ENCODE measurements at places on chromosomes 3 and 15.
A peak's percentile ranks its signal among the peaks of the same experiment; 100 is the strongest.

DNA sequence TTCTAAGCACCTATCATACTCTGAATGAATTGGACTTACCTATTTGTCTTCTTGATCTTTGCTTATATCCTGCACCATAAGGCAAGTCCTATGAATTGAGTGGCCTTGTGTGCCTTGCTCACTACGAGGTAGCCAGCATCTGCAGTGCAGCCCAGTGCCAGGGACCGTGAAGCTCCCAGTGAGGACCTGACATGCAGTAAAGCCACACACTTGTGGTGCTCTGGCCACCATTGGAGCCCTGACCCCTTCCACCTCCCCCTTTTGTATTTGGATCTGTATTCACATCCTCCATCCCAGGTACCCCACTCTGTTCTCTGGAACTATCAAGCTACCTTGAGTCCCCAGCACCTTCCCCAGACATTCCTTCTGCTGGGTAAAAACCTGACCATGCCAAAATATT is 52.1 kb downstream of the BSN start:
- peak; percentile 50 for DNase-seq

DNA sequence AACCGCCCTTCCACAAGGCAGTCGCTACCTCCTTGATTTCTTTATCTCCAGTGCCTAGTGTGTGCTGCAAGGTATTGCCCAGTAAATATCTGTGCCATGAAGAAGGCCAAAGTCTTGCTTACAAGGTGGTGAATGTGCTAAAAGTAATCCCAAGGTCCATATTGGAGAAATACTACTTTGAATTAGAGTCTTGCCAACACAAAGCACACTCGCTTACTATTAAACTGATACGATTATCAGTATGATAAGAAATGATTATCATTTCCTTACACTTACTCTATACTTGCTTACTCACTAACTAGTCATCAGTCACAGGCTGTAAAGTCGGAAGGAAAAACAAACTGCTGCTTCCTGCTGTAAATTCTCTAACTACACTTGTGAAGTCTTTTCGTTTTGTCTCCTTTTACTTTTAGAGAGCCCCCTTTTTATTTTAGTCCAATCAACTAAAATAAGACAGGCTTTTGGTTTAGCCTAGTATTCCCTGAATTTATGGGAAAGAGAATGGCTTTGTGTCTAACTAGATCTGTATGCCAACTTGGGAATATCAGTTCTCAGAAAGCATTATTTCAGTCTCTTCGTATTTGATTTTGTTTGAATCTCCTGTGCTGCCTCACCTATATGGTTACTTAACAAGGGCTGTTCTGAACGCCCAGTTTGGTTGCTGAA is 107.1 kb upstream of the TSC22D2 start:
- DNase-seq = no peak

- no peak for DNase-seq
Measured at GRCh38 chr3:35705904-35706303, 66.6 kb downstream of the ARPP21 start.

GRCh38 chr15:65344214-65344913 is 33.4 kb downstream of the IGDCC3 start:
- no peak for DNase-seq

- no peak for DNase-seq
Measured at GRCh38 chr15:65920121-65920520, 50.8 kb downstream of the RAB11A start.

DNA sequence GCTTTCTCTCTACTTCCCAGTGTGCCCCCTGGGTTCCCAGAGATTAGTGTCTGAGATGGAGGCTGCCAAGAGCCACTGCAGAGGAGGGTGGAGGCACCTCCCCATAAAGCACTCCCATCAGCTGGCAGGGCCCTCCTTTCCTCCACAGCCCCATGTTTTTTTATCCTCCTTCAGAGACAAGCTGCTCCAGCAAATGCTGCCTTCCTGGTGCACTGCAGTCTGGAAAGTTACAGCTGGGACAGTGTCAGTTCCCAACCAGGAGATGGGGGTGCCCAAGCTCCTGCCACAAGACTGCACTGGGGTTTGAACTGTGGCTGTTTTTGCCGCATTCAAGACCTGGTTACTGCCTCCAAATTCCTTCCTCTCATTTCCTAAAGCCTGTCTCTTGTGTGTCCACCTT is 206.1 kb downstream of the CADPS start:
- DNase-seq = no peak

DNA sequence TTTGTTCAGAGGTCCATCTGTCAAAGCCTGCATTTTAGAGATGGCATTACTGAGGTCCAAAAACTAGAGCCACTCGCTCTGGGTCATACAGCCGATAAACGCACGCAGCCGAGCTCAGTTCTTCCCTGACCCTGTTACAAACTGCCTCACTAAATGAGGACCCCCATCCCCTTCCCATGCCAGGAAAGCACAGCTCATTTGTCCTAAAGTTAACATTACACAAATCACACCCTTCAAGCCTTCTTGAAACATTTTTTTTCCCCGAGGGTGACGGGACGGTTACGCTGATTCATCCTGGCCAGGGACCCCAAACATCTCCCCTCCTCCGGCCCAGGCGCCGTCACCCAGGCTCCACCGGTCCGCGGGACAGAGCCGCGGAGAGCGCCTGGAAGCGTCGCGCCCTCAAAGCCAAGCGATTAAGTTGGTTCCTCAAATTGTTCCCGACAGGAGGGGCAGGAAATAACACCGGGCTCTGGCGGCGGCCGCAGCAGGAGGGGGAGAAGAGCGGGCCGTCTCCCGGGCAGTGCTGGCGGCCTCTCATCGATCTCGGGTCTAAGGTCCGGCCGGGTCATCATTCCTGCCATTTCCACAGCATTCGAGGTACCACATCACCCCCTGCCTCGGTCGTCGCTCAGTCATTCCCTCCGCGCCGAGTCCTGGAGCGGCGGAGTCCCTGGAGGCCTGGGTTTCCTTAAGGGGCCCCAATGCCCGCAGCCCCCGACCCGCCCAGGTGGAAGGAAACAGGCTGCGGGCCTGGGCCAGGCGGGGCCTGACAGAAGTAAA is 619 bp upstream of the CMTM8 start:
- no peak for DNase-seq

DNA sequence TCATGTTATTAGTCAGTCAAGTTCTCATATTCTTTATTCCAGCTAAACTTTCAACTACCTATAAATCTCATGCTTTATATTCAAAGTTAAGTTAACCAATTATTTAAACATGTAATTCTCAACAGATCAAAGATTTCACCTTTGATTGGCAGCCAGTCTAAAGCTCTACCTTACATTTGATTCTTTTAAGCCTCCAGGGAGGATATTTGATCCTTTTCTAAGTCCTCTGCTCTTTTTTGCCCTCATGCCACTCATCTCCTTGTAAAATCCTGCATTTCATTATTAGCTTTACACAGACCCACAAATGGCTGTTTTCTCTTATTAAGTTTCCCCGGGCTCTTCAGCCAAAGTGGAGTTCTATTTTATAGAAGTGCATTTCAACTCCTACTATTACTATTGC is 134.1 kb downstream of the NLGN1 start:
- no peak for DNase-seq

GRCh38 chr15:70160267-70160666 is 62.5 kb upstream of the TLE3 start:
- no peak for DNase-seq

DNA sequence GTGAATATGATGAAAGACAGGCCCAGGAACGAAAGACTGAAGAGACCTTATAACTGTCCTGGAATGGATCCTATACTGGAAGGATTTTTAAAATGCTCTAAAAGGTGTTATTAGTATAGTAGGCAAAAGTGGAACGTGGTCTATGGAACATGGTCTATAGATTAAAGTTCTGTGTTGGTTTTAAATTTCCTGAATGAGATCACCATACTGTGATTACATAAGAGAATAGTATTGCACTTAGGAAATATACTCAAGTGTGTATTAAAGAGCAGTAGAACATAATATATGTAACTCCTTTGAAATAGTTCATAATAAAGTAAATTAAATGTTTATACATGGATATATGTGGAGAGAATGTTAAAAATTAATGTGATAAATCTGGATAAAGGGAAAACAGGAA is 68.2 kb downstream of the SPRED1 start:
- DNase-seq = no peak

GRCh38 chr3:158845765-158846350 is 44.0 kb downstream of the MFSD1 start:
- no peak for DNase-seq

DNA sequence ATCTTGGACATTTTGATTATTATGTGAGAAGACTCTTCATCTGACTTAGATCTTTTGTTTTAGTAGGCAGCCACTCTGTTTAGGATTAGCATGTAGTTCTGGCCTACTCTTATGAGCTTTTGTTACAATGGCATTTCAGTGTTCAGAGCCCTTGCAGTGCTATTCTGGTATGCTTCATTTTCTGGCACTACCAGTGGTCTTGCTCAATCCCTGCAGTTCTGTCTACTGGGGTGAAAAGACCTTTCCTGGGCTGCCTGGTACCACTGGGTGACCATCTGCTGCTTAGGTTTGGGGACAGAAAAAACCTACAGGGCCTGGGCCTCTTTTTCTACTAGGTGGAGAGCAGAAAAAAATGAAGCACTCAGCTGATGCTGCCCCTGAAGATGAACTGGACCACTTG is 42.5 kb downstream of the IL16 start:
- no peak for DNase-seq

DNA sequence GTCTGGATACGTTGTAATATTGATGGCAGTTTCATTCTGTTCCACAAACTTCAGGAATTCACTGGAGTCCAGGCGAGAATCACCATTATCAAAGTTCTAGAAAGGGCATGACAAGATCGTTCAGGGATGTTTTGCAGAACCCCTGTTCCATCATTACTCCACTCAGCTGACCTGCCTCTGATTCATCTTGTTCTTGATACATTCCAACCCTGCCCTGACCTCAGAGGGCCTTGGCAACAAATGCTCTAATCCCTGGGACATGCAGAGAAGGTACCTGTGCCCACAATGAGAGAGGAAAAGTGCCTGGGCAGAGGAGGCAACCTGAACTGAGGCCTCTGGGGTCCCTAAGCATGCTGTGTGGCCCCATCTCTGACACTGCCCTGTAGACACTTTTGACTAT is 45.9 kb downstream of the FSTL1 start:
- DNase-seq = no peak

GRCh38 chr15:87604857-87605446 is 651.6 kb downstream of the NTRK3 start:
- no peak for DNase-seq

DNA sequence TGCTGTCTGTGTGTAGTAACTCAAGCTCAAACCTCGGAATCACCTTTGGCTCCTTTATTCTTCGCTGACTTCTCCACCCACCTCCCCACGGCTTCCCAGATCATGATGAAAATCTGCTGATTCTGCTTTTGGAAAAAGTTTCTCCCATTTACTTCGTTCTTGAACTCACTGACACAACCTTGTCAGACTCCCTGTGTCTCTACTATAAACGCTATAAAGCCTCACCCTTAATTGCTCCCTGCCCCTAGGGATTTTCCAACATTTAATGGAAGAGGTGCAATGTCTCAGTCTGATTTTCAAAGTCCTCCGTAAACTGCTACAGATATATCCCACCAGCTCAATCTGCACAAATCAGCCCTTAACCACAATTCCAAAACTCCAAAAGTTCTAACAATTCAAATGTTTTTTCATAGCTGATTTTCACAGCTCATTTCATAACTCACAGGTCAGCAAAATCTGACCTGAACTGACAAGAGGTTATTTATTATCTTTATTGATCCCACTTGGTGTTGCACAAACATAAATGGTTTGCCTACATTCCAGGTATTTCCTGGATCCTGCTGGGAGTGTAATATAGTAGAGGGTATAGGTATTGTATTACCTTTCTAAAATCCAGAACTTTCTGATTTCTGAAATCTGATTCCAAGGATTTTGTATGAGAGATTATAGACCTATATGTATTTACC is 129.4 kb downstream of the PLD1 start:
- DNase-seq = no peak

DNA sequence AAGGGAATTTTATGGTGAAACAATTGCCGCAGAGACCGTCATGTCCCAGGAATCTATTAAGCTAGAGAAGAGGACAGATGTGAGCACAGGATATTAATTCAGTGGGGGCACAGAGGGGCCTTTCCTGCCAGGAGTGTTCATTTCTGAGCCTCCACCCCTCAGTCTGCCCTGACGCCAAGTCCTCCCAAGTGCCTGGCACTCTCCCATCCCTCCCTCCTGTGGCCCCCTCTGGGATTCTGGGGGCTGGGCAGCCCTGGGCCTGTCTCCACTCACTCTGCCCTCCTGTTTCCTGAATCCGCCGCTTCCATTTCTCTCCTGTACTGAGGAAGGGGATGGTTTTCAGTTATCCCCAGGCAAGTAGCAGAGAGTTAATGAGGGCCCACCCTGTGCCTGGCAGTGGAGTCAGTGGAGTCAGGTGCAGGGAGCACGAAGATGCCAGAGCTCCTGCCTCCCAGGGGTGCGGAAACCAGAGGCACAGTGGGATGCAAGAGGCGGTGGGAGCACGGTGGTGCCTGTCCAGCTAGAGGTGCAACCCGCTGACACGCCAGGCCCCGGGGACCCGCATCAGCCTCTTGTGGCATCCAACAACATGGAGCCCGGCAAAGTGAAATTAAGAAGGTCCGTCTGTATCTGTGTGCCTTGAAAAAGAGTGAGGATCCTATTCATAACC is 212.5 kb downstream of the XXYLT1 start:
- DNase-seq = no peak

DNA sequence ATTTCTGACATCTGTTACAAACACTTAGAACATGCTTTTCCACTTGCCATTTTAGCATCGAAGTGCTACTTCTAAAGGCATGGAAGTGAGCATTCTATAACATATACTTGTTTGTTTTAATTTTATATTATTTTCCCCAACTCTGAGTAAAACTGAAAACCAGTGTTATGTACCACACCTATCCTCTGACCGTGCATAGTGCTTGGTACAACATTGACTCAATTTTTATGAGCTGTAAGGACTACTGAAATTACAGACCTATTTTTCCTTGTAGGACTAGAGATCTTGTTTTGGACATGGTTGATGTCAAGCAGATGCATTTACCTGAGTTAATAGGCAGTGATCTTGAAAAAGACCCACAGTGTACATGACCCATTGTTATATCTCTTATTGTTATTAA is 51.5 kb upstream of the CCNB2 start:
- no peak for DNase-seq

GRCh38 chr3:160577556-160578195 is 12.3 kb upstream of the KPNA4 start:
- DNase-seq = no peak

All from type B pancreatic cell (in vitro differentiated cells).